ENCODE measurements at places on chromosomes 4 and X.

DNA sequence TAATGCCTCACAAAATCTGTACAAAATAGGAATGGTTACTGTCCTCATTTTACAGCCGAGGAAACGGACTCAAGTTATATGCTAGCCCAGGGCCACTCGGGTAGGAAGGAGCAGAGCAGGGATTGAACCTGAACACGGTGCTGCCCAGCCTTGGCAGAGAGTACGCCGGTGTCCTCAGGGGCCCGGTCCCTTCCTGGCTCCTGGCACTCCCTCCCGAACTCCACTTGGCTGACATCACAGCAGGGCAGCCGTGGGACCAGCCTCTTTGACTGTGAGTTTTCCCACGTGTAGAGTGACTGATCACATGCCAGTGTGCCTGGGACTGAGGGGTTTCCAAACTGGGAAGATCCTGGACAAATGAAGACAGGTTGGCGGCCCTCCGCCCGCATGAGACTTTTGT, 23.7 kb downstream of the MAN2B2 start:
- DNase-seq = no peak

DNA sequence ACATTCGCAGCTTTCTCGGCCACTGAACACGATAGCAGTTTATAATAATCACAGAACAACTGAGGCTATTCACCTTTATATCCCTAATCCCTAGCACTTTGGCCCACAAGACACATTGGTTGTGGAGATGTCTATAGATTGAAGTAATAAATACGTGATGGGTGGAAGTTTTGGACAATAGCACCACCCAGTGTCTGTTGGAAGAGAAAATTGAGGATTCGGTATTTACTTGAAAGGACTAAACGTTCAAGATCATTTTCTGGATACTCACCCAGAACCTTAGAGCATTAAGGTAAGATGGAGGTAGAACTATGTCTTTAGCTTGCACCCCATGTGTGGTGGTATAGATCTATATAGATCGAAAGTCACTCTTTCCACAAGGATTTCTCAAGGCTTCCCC, 787 bp upstream of the TMSB15A start:
- no peak for DNase-seq

DNA sequence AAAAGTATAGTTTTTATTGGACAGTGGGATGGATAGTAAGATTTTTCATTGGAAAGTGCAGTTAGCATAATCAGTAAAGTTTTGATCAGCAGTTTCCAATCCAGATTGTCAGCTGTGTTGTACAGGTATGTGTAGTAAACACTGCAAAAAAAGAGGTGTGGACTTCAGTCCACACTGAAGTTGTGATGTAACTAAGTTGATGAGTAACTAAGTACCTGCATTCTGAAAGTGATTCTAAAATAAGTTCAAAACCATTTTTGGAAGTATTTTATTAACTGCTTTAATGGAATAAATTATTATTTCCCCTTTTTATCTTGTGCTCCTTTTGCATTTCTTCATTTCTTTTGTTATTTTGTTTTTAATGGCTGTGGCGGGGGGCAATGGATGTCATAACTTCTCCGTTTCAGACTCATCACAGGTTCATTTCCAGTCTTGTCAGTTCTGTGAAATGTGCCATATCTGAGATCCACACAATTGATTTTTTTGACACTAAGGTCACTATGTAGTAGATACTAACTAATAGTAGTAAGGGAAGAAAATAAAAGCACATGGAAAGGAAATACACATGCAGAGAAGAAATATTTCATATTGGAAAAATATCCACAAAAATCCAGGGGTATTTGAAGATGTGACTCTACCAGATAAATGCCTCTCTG, 247.5 kb downstream of the GABRG1 start:
- DNase-seq = no peak

GRCh38 chrX:46770817-46771163, 11.9 kb upstream of the SLC9A7 start:
- DNase-seq = no peak

DNA sequence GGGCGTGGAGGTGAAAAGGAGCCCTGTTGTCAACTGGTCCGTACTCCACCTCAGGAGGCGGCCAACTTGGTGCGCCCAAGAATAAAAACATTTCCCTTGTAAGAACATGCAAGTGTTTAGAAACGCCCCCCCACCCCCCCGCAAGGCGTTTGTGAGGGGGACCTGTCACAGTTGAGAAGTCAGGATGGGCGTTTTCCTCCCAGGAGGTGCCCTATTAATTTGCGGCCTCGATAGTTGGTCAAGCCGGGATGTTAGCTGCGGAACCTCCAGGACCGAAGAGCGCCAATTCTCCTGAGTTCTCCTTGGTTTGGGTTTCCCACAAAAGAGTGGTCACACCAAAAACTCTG, 651 bp upstream of the SAP30 start:
- peak; percentile 67 for DNase-seq

DNA sequence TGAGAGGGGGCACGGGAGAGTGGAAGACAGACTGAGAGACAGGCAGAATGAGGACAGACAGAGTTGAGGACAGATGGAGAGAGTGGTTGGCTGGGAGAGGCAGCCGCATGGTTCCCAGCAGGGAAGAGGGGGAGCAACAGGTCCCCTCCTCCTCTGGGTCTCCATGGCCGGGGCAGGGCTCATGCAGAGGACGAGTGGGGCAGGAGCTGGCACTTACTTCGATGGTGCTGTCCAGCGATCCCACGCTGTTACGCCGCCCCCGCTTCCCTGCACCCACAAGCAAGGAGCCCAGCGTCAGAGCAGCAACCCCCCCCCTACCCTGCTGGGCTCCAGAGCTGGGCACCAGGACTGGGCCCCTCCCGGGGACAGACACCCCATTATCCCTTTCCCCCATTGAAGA, 10.6 kb upstream of the KDM5C start:
- DNase-seq = no peak

DNA sequence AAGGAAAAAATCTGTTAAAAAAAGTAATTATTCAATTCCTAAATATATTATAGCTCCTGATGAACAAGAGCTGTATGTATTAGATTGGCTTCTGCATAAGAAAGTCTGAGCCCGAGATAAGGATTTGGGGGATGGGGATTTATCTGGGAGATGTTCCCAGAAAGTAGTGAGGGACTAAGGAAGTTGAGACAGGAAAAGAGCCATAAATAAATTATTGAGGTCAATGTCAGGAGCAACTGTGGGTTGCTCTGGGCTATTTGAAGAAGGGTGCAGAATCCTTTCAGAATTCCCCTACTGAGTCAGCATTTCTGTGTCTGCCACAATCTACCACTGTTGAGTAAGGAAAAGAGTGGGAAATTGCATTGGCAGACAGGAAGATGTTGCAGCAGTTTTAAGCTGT, 3.1 kb upstream of the TDO2 start:
- DNase-seq = no peak

DNA sequence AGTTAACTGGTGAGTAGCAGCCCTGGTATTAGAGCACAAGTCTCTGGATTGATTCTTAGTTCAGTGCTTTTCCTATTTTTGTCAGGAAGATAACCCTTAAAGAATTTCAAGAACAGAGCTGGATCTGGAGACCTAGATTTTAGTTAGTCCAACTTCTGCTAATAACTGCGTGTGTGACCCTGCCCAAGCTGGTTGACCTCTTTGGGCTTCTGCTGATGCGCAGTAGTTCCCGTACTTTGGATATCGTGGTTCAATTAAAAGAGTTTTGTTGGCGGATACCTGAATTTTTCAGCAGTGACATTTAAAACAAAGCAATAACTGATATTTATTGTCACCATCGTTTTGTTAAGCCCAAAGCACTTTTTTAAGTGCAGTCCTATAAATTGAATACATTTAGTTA, 9.3 kb downstream of the MSMO1 start:
- no peak for DNase-seq

DNA sequence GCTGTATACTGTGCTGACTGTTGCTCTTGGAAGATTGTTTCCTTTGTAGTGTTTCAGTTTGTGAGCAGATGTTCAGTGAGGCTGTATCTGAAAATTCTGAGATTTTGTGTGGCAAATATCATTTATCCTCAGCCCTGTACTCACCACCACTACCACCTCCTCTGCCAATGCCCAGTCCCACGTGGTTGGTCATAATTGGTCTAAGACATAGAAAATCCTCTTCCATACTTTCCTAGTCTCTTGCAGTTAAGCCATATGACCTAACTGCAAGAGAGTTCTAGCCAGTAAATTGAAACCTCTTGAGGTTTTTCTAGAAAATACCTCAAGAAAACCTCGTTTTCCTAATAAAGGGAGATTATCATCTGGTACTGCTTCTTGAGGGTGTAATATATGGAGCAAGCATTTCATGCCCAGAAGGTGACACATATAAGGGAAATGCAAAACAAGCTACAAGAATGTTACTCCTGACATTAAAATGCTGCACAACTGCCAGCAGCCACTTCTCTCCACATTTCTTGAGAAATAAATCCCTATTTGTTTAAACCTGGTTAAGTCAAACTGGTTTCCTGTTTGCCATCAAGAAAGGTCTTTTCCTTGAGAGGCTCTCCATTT, 32.8 kb downstream of the ABCE1 start:
- DNase-seq = no peak

- DNase-seq = no peak
Observed at GRCh38 chr4:125650557-125650956, 335.8 kb downstream of the FAT4 start.

DNA sequence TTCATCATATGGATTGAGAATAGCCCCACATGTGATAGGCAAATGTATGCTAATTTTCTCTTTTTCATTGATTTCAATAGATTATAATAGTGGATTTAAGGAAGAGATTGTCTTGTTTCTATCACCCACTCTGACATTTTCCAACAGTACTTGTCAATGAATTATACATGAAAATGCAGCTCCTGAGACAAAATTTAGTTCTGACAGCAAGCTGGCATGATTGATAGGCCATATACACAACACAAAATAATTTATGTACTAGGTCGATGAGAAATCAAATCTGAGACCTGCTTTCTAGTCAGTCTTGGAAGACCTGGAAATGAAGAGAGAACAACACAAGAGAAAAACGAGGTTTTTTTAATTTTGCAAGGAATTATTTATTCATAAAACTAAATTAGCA, 118.0 kb upstream of the MYOZ2 start:
- no peak for DNase-seq

Measured in stimulated activated CD4-positive, alpha-beta T cell treated with anti-CD3 and anti-CD28 coated beads, Interleukin-15, amount 100 ng/mL, for 24 hours (primary cell).